ENCODE measurements at places on chromosomes 5 and 9.

DNA sequence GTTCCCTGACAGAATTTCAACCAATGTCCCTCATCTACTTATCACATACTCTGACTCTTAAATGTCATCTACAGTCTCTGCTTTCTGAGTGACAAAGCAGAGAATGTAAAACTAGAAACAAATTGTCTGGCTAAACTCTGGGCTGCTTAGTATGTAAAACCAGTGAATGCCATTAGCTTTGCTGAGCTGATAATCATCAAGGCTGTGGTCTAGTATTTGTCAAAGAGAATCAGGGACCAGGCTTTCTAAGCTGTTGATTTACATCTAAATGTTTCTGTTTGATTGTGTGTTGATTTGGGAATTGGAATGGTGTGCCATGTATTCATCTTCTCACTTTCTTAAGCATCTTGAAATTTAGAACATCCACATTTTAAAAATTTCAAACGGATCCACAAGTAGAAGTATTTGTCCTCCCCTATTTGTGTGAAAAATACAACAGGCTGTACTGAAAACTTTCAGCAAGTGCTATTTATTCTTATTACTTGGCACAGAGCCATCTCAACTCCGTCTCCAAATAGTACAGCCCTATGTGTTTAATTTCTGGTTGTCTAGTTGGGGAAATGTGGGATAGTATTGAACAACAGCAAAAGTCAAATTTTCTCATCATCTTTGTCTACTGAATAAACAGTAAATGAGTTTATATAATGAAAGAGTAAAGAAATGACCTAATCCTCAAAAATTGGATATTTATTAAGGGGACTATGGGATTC is 251.5 kb downstream of the KCTD16 start:
- peak; percentile 23 for DNase-seq

DNA sequence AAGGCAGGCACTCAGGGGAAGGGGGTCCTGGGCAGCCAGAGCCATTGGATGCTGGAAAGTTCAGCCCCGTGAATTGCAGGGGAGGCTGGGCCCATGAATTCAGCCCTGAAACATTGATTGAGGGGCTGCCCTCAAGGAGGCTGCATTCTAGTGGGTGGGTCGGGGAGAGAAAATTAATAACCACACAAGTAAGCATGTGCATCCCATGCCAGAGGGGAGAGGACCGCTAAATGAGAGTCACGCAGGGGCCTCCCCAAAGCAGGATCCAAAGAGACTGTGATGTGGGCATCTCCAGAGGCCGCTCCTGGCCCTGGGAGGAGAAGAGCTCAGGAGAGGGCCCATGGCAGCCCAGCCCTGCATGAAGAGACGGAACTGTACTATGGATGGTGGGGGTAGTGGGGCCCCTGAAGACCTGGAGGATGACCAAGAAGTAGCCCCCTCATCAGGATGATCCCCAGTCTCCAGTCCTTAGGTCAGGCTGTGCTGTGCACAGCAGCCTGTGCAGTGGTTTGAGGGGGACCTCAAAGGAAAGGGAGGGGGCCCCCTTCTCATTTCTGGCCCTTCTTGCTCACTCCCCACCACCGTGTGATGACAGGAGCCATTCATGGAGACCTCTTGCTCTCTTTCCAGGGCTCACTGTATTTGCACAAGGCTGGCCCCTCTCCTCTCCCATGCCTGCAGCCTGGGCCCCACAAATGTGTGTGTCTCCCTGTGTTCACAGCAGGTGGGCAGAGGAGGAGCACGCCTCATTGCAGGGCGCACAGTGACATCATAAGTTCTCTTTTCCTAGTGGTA is 233.6 kb upstream of the IRX1 start:
- DNase-seq, result no peak

DNA sequence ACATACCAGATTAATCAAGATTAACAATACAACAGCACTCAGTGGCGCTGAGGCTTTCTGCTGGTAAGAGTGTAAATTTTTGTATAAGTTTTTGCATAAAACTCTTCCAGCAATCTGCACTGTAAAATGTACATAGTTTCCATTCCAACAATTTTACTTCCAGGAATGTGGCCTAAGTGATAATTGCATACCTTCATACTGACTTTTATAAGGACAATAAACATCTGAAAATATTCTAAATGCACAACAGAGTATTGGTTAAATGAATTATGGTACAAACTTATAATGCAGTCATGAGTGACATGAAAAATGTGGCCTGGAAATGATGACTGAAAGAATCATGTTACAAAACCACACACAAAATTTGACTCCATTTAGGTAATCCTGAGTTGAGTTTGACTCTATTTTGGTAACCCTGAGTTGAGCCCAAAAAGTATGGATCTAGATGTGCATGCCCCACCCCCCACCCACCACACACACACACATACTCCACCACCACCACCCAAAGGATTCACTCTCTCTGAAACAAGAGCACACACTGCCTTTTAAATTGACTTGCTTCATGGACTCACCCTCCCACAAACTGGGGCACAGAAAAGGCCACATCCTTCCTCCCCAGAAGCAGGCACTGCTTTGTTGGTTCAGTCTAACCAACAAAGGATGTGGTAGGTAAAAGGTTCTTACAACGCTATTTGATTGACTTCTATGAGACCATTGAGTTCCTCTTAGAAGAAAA is 137.6 kb downstream of the SUSD1 start:
- peak; percentile 89 for DNase-seq

GRCh38 chr5:141816598-141817399 is 61.4 kb downstream of the PCDH1 start:
- no peak for DNase-seq

- no peak for DNase-seq
Observed at GRCh38 chr9:87872079-87872624, 10.5 kb upstream of the SPATA31E1 start.

- no peak for DNase-seq
Observed at GRCh38 chr5:157068785-157069184, 9.9 kb upstream of the HAVCR1 start.

- peak; percentile 98 for DNase-seq
Observed at GRCh38 chr5:172758077-172758833, 12.7 kb downstream of the DUSP1 start.

DNA sequence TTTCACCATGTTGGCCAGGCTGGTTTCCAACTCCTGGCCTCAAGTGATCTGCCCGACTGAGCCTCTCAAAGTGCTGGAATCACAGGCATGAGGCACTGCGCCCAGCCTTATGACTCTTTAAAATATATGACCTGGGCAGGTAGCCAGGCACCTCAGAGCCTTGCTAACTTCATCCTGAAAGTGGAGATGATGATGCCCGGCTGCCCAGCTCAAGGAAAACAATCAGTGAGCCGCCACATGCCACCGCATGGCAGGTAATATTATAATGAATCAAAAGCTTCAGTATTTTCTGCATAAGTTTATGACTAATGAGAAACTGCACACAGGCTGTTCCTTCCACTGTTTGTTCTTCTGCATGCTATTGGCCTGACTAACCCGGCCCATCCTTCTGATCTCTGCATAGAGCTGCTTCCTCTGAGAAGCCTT is 30.4 kb upstream of the DMRT1 start:
- peak; percentile 58 for DNase-seq

DNA sequence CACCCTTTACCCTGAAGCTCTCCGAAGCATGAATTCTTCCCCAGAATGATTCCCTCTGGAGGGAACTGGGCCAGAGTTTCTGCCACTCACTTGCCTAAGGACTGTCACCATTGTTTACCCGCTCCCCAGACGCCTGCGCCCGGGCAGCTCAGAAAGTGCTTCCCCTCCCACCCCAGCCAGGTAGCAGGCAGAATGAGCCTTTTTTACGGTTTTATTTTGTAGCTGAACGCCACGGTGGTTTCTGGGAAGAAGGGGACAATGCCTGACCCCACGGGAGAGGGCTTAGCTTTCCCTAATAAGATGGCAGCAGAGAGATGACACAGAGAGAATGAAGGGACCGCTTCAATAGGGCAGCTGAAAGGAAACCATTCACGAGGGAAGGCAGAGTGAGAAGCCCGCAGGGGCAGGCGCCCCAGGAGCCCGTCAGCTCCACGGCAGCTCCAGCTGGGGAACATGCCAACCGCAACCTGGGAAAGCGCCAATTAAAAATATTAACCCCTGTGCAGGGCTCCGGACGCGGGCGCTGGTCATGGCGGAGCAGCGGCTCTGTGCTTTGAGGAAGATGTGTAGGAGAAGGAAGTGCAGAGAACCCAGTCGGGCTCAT is 20.4 kb upstream of the NTNG2 start:
- peak; percentile 24 for DNase-seq

DNA sequence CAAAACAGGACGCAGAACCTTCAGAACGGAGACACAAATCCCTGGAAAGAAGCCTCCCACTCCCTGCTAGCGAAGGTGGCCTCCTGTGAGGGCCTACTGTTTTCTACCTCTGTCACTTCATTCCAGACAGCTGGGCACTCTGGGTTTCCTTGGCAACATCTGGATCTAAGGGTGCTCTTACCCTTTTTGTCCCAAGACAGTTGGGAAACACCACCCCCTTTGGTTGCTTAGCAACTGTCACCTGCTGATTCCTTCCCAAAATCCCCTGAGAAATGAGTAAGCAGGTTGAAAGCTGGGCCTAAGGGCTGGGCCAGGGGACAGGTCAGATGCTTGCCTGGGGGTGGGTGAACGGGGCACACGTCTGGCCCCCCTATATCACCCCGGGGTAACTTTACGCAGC is 29.4 kb downstream of the NANS start:
- DNase-seq, result no peak

DNA sequence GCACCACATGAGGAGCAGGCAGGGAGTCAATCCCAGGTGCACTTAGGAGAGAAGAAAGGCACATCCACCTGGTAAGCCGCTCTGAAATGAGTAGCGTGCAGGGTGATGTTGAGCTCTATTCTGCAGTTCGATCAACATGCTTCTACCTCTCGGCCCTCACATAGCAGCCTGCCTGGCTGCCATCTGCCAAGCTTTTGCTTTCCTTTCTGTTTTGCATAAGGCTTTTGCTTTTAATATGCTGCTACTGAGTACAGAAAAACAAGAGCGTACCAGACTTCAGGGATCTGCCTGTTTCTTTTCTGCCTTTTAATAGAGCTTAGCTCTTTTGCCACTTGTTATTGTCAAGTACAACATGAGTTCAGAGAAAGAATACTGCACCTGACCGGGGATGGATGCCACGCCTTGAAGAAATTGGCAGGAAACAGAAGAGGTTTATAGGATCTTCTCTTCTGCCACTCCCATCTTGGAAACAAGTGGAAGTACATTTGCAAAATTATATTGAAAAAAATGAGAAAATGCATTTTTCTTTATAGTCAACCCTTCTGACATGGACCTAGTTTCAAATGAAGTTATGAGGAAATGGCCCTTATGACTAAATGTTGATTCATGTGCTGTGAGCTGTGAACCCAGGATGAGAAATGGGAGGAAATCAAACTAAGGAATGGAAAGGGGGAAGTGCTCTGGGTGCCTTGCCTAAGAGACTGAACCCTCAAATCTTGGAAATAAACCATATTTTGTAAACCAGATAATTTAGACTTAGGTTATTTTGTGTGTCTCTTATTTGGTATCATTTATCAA is 4.0 kb upstream of the FCHO2 start:
- peak; percentile 83 for DNase-seq

DNA sequence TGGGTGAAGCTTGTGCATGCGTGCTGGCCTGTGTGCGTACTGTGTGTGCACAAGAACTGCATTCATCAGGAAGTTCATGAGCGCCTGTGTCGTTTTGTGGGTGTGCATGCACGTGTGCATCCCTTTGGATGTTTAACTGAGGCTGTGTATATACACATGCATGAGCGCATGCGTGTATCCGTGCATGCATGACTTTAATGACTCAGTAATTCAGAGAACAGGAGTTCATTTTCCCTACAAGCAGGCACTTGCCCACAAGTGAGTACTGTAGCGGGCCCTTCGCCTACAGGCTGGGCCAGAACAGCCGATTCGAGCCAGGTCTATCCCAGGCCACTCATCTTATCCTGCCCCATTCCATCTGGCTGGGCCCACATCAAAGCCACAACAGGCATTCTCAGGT is 29.8 kb downstream of the CORO2A start:
- DNase-seq, result no peak

- DNase-seq, result no peak
Observed at GRCh38 chr5:164998142-164998541, 1492.7 kb downstream of the MAT2B start.

DNA sequence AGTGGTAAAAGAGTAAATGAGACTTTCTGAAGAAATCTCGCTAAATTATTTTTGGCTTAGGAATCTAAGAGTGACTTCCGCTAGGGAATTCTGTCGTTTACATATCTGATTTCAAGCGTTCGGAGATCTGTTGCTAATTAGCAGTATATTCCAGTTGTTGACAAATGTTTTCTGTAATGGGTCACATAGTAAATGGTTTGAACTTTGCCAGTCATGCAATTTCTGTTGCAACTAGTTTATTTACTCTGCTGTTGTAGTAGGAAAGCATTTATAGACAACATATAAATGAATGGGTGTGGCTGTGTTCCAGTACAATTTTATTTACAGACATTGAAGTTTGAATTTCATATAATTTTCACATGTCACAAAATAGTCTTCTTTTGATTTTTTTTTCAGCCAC is 57.4 kb upstream of the JAK2 start:
- no peak for DNase-seq

GRCh38 chr5:60703944-60704343 is 4.0 kb upstream of the DEPDC1B start:
- DNase-seq, result no peak

- no peak for DNase-seq
Observed at GRCh38 chr9:82970359-82970758, 92.6 kb downstream of the RASEF start.

DNA sequence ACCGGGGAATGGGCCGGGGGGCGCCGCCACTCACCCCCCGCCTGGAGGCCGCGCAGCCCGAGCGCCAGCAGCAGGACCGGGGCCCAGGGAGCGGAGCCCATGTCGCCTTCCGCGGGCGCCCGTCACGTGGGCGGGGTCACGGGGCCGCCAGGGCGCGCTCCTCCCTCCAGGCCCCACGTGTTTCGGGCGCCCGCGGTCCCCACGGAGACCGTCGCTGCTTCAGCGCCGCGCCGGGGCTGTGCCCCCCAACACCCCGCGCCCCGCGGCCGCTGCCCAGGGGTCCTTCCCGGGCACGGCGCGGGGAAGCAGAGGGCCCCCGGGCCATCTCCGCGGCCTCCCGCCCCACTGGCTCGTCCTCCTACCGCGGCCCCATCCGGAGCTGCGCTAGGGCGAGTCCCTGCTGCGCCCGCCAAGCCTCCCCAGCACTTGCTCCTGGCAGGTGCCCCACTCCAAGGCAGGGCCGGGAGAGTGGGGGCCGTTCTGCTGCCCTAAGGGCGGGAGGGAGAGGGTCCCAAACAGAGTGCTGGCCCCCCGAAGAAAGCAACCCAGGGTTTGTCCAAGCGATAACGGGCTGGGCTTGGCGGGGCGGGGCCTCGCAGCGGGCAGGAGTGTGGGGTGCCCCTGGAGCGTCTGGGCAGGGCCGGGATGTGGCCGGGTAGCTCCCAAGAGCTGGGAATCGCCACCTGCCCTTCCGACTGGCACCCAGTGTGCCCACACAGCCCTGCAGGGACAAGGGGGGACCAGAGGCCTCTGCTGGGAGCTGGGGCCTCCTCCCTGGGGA is at the start of gene DPP7:
DPP7 (minus strand) TSS at position 121 of the 781 bp plus-strand sequence; CDS start at position 101, 20 bp downstream.
- peak; percentile 56 for DNase-seq

DNA sequence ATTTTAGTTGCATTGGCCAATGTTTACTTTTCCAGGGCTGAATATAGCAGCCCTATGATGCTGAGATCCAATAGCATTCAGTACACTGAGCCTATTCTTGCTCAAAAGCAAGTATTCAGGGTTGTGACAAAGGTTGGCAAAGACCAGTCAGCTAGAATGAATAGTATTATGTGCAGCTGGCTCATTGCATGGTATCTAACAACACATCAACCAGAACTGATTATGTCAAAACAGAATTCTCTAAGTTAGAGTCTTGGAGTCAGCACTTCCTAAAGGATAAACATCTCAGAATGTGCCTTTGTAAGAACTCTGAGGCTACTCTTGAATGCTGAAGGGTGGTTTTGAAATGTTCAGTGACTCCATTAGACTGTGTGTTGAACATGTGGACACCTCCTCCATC is 774.5 kb upstream of the RGMB start:
- DNase-seq, result no peak

Data from EL (cell line).